Esophagus squamous epithelium (tissue), 5 donors: ENCODE measurements at places on chromosomes 3 and 15.
A peak's percentile ranks its signal among the peaks of the same experiment; 100 is the strongest.

DNA sequence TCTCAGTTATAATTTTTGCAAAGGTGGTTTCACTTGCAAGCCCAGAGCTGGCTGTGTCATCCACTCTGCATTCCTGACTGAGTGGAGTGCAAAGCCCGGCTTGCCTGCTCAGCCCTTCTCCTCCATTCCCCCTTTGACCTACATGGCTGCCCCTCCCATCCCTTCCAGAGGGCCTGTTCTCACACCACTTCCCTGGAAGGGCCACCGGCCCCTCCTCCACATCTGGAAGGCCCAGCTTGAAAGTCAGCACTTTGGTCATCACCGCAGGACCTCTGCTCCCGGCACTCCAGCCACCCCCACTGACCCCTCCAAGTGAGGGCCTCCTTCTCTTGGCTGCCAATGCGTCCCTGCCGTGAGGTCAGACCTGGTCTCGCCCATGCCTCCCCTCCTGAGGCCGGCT lies 74.1 kb upstream of the RNF7 start:
- no peak for DNase-seq

DNA sequence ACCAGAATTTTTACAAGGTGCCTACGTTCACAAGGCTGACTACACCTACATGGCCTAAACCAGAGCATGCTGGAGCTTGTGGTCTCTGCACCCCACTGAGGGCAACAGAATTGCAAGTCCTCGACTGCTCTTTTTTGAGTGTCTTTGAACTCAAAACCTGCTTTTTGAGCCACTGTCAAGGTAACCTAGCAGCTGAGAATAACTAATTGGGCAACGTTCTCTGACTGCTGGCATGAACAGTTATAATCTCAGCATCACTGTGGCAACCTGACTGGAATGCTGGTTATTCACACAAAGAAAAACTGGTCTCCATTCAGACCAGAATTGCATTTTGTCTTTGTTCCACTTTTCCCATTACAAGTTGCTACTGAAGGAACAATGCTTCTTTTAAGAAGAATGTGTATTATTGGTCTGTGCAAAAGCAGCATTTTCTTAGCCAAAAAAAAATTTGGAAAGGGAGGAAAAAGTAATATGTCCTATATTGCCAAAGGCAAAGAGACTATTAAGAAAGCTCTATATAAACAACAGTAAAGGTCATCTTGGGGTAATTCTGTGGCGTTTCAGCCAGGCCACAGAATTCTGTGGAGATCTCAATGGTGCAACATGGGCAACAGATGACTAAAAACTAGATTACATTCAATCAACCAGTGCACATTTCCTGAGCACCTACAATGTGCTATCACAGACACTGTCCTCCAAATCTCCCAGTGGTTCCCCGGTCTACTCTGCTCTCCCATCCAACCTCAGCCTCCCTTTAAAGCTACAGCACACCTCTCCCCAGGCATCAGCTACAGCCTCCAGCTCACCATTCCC lies 76.8 kb downstream of the TNIK start:
- no peak for DNase-seq

DNA sequence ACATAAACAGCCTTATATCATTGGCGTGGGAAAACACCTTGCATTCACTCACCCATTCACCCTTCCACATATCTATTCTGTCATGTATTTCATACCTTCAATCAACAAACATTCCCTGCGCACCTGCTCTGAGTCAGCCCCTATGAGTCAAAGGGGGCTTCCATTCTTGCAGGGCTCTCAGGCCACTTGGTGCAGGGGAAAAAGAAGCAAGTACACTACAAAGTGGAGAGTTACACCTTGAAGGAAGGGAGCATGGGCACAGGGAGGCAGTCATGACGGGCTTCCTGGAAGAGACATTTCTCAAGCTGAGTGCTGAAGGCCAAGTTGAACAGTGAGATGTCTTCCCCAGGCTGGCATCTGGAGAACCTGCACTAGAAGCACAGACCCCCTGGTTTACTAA lies 4.6 kb upstream of the AMOTL2 start:
- no peak for DNase-seq

DNA sequence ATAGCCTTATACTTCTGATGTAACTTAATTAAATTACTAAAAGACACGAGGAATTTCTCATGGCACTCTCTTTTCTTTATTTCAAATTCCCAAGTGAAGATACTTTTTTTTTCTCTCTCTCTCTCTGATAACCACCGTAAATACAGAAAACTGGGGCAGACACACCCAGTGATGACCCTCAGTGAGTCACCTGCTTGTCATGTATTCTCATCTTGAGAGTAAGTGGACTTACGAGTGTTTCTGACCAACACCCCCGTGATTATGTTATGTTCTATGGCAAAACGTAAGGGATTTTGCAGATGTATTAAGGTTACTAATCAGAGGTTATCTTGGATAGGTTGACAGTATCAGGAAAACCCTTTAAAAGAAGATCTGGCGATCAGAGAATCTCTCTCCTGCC lies 348.8 kb upstream of the ZNF717 start:
- DNase-seq: no peak

- DNase-seq: no peak
Observed at GRCh38 chr3:177742273-177742672, 545.0 kb upstream of the TBL1XR1 start.

- no peak for DNase-seq
Observed at GRCh38 chr3:146217324-146217723, 33.6 kb downstream of the PLSCR4 start.

GRCh38 chr3:179651687-179652446 lies 973 bp upstream of the USP13 start:
- no peak for DNase-seq

DNA sequence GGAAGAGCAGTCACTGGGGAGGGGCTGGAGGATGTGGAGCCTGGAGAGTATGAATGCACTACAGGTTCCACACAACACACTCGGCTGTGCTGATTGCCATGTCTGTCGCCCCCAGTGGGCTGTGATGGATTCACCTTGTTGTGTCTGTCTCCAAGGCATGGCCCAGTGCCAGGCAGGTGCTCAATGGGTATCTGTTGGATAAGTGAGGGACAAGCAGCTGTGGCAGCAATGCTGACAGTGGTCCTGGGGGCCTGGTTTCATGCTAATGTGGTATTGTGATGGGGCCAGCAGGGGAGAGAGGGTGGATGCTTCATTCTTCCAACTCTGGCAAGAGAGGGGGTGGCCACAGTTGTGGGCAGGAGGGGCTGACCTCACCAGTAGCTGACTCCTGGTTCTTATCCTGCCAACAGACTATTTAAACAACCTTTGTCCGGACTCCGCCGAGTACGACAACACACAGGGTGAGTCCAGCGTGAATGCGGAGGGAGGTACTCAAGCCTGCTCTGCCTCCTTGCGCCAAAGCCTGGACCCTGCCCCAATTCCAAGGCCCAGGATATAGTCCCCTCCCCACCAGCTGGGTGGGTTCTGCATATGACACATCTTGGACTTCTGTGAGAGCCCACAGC lies 47.3 kb upstream of the NR2C2 start:
- no peak for DNase-seq

GRCh38 chr3:176037636-176038035 lies 1159.6 kb downstream of the TBL1XR1 start:
- no peak for DNase-seq

DNA sequence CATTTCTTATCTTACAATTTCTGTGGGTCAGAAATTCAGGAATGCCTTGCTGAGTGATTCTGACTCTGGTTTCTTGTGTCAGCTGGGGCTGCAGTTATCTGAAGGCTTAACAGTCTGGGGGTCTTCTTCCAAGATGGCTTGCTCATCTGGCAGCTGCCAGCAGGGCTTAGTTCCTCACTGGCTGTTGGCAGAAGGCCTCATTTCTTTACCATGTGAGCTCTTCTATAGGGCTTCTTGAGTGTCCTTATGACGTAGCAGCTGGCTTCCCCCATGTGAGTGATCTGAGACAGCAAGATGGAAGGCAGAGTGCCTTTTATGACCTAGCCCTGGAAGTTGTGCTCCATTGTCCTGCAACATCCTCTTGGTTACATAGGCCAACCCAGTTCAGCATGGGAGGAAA lies 82.0 kb upstream of the PDZRN3 start:
- DNase-seq: no peak

DNA sequence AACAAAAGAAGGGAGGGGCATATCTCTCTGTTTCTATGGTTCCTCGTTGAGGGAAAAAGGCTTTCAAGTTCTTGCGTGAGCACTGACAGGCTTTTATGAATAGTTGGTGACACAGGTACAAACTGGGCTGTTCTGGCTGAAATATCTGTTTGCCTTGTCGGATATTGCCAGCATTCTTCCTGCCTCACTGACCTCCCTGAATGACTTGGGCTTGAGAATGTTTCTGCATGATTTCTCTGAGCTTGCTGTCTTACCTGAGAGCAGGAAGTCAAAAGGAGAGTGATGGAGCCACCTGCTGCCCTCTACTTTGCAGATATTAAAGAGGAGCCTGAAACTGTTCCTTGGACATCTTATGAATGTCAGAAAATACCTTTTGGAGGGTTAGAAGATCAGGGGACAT lies 4.8 kb downstream of the GCNT3 start:
- no peak for DNase-seq

GRCh38 chr3:123791417-123791816 lies 92.7 kb downstream of the MYLK start:
- no peak for DNase-seq

- no peak for DNase-seq
Observed at GRCh38 chr15:92930776-92931175, 30.7 kb downstream of the CHD2 start.

DNA sequence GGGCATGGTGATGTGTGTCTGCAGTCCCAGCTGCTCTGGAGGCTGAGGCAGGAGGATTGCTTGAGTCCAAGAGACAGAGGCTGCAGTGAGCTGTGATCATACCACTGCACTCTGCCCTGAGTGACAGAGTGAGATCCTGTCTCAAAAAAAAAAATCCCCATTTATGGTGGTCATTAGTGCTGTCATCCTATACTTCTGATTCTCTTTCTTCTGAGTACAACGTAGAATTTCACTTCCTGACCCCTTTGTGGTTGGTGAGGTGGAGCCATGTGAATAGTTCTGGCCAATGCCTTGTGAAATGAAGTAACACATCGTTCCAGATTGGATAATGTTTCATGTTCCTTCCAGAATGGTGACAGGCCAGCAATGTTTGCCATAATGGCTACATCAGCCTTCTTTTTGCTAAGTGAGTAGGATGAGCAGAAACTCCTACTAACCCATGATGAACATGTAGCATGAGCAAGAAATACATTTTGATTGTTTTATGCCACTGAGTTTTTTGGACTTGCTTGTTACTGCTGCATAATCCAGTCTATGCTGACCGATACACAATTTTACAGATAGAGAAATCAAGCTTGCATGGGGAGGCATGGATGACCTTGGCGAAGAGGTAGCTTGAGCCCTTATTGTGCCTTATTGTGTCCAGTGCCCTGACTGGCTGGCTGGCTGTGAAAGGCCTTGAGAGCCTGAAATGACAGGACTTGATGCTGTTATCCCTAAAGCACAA lies 30.9 kb upstream of the TLE3 start:
- DNase-seq: no peak

DNA sequence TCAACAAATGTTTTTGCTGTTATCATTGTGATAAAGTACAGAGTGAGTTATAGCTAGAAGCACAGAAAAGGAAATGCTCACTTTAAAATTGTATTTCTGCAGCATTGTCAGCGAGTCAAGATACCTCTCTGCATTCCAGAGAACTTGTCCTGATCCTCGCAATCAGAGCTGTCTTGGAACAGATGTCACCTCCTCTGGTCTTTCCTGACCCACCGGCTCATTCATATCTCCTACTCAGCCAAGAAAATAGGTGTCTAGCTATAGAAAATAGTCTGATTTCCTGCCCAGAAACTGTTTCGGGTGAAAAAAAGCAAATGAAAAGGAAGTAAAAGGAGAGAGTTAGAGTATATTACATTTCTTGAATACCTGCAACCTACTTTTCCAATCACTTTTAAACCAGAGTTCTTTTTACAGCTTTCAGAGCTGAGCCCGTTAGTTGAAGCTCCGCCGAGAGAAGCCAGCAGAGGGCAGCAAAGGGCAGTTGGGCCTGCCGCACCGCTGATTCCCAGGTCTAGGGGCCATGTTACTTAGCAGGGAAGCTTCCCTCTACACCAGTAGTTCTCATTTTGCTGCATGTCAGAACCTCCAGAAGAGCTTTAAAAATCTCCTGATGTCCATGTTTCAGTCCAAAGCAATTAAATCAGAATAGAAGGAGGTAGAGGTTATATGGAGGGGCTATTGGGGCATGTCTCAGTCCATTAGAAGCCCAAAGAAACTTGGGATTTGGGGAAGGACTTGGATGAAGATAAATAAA lies 185.7 kb upstream of the THRB start:
- no peak for DNase-seq

- DNase-seq: no peak
Observed at GRCh38 chr3:130895690-130896488, 2.0 kb downstream of the ATP2C1 start.

- DNase-seq: no peak
Observed at GRCh38 chr3:3372210-3372777, 192.8 kb upstream of the CRBN start.

- no peak for DNase-seq
Observed at GRCh38 chr3:23232016-23232415, 28.9 kb downstream of the UBE2E2 start.

DNA sequence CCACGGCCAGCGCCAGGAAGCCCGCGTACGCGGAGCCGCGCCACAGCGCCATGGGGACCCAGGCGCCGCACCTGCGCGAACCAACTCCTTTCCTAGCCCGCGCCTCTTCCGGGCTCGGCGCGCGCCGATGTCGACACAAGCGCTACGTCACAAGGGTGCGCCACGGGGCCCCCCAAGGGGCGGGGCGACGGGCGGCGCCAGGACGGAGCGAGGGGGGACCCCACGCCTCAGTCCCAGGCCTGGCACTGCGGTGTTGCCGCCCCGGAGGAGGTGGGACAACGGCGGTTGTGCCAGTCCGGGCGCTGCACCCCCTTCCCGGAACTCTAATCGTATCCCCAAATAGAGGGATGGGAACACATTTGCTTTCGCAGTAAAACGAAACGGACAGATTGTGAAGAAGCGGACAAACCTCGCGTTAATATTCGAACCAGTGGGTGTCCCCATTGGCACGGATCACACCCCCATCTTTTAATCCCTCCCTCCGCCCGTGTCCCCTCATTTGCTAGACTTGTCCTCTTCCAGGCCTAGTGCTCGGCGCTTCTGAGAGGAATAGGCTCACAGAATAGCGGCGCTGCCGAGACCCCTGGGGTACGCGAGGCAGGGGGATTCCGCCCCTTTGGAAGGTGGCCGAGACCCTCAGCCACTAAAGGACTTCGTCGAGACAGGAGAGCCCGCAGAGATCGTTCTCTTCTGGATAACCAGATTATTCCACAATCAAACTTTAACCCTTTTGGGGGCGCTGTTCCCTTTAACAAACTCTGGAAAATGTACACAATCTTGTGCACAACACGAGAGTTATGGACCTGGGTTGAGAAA lies at the start of gene ADPGK:
TSS of gene ADPGK (minus strand) at position 119 of the 816 bp plus-strand sequence. CDS start at position 52, 67 bp downstream.
- DNase-seq: peak; percentile 62

DNA sequence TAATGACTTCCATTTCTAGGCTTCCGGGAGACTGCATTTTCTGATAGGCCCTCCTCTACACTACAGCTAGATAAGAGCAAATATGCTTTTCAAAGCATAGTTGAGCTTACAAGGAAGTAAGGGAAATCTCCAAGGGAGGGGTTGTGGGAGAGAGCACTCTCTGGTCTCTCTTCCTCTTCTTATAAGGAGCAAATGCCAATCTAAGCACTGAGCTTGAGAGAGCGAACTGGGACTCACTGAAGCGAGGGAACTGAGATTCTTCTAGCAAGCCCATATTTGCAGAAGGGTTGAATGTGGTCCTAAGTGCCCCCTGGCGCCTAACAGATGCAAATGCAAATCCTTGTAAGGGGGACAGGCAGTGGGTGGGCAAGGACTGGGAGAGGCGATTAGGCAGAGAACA lies 164.8 kb downstream of the ERC2 start:
- no peak for DNase-seq
